ENCODE measurements at places on chromosomes 1 and 21.

- DNase-seq = no peak
These were observed 79.3 kb upstream of the LYST start for GRCh38 chr1:235945775-235946570.

- no peak for DNase-seq
These were observed 119.4 kb upstream of the F3 start for GRCh38 chr1:94660994-94661393.

GRCh38 chr1:36443297-36443696 lies 7.0 kb downstream of the OSCP1 start:
- DNase-seq = no peak

- DNase-seq = no peak
These were observed 62.1 kb downstream of the FAAP20 start for GRCh38 chr1:2132222-2133038.

- DNase-seq = no peak
These were observed 36.5 kb upstream of the CD5L start for GRCh38 chr1:157878059-157878458.

- no peak for DNase-seq
These were observed 64.8 kb upstream of the PTCH2 start for GRCh38 chr1:44907893-44908292.

DNA sequence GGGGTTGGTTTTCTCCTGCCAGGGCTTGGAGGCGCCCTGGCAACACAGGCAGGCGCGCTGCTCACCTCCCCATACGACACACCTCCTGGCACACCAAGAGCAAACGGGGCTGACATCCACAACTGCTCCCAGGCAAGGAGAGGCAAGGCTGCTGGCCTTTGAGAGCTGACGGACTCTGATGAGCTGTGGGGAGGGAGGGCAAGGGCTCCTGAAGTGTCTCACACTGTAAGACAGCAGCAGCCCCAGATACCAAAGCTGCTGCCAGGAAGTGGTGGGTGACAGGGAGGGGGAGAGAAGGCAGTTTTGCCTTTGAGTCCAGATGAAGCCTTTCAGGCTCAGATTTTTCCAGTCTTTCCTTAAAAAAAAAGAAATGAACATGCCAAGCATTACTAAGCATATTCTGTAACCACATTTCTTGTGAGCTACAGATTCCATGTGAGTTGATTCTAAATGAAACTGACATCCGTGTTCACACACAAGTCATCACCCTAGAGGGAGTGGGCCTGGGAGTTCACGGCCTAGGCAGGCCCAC lies 24.3 kb downstream of the PGBD5 start:
- no peak for DNase-seq

- DNase-seq = no peak
These were observed 35.5 kb downstream of the ILDR2 start for GRCh38 chr1:166939741-166940375.

DNA sequence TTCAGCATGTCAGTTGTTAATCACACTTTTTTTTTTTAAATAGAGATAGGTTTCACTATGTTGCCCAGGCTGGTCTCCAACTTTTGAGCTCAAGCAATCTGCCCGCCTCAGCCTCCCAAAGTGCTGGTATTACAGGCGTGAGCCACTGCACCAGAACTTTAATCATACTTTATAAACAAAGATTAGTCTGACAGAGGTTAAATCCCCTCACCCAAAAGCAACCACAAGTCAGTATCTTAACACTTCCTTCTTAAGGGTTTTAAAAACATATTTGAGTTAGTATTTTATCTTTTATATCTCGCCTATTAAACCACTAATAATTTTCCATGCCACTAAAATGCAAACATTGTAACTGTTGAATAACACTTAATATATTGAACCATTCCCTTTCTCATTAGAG lies 70.2 kb downstream of the COP1 start:
- DNase-seq = no peak

DNA sequence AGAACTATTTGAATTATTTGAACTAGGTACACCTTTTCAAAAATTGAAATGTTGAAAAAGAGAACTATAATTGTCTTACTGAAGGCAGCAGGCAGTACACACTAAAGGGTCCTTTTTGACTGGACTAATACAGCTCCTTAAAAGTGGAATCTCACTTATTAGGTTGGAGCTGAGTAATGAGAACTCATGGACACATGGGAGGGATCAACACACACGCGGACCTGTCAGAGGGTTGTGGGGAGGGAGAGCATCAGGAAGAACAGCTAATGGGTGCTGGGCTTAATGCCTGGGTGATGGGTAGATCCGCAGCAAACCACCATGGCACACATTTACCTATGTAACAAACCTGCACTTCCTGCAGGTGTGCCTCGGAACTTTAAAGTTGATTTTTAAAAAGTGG lies 145.0 kb downstream of the BRINP2 start:
- no peak for DNase-seq

- no peak for DNase-seq
These were observed 331.1 kb downstream of the PTPRC start for GRCh38 chr1:198969981-198970380.

DNA sequence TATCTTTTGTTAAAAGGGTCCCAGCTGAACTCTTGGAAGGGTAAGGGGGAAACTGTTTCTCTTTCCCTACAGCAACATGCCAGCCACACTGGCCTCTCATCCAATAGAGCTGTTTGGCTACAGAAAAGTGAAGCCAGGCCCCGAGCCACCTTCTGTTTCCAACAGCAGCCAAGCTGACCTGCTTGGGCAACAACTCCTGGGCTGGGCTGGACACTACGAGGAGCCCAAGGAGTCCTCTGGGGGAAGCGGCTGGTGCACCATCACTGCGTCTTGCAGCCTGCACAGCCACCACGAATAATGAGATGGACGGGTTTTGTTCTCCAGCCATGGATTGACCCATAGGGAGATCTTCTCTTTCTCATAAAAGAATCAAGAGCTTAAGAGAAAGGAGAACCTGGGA lies 624.9 kb downstream of the NPHP4 start:
- no peak for DNase-seq

GRCh38 chr1:203273869-203274602 lies 31.3 kb upstream of the BTG2 start:
- no peak for DNase-seq

- DNase-seq = no peak
These were observed 33.0 kb downstream of the CACHD1 start for GRCh38 chr1:64502931-64503330.

- DNase-seq = no peak
These were observed 4.9 kb upstream of the ZNF644 start for GRCh38 chr1:91026777-91027176.

DNA sequence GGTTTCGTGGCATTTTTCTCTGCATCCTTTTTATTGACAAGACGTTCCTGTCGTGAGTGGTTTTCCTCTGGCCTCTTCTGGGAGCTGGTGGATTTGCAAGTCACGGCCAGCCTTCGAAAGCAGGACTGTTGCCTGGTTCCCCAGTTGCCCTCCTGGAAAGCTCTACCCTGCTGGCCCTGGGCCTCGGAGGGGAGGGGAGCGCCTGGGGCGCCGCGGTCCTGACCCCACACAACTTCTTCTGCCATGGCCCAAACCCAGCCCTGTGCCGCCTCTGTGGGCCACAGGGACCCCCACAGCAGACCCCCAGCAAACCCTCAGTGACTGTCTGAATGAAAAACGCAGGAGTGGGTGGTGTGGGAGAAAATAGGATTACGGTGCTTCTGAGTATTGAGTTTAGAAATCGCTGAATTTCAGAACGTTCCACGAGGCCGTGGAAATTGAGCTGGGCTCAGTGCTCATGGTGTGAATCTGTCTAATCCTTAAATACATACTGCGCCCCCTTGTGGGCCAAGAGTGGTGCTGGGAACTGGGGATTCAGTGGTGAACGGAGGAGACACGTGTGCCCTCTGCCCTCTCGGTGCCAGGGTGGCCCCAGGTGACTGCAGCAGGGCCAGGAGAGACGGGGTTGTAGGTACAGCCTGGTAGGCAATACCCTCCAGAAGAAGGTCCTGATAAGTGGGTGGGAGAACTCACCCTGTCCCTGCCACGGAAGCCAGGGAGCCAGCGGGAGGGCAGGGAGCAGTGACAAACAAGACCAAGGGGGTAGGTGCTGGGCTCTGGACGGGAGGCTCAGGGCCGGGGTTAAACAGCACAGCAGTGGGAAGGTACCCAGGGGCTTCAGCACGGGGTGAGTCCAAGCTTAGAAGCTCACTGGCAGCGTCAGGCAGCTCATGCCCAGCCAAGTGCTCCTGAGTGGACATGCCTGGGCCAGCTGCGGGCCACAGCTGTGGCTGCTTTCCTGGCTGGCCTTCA lies 101.2 kb upstream of the COL6A1 start:
- DNase-seq = peak; percentile 64

- no peak for DNase-seq
These were observed 6.3 kb upstream of the ERVH48-1 start for GRCh38 chr21:42931560-42932235.

- DNase-seq = no peak
These were observed 70.8 kb upstream of the PRKACB start for GRCh38 chr1:84073266-84073665.

- DNase-seq = no peak
These were observed 7.8 kb downstream of the UBIAD1 start for GRCh38 chr1:11280719-11281376.

DNA sequence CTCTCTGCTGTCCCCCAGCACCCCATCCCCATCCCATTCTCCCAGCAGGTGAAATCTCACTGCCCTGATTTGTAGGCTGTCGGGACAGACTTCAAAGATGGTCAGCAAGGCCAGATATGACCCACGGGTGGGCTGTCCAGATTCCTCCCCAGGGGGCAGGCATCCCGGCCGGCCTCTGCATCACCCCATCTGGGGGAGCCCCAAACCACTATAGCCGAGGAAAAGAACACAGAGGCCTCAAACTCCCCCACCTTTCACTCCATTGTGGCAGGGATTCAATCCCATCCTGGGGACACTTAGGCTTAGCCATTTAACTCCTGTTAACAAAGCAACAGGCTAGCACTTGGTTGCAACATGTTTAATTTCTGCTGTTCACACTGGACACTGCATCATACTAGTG lies 8.8 kb downstream of the MUL1 start:
- DNase-seq = no peak

DNA sequence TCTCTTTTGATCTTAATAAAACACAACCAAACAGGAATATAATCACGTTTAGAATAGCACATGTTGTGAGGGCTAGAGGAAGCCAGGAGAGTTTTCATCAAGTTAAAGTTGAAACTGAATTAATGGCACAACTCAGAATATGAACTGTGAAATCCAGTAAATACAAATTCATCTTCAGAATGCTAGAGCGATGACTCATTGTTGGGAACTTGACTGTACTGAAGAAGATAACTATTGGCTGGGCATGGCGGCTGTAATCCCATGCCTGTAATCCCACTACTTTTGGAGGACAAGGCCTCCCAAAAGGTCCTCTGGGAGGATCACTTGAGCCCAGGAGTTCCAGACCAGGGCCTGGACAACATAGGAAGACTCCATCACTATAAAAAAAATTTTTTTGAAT lies 8.8 kb downstream of the SYF2 start:
- no peak for DNase-seq

DNA sequence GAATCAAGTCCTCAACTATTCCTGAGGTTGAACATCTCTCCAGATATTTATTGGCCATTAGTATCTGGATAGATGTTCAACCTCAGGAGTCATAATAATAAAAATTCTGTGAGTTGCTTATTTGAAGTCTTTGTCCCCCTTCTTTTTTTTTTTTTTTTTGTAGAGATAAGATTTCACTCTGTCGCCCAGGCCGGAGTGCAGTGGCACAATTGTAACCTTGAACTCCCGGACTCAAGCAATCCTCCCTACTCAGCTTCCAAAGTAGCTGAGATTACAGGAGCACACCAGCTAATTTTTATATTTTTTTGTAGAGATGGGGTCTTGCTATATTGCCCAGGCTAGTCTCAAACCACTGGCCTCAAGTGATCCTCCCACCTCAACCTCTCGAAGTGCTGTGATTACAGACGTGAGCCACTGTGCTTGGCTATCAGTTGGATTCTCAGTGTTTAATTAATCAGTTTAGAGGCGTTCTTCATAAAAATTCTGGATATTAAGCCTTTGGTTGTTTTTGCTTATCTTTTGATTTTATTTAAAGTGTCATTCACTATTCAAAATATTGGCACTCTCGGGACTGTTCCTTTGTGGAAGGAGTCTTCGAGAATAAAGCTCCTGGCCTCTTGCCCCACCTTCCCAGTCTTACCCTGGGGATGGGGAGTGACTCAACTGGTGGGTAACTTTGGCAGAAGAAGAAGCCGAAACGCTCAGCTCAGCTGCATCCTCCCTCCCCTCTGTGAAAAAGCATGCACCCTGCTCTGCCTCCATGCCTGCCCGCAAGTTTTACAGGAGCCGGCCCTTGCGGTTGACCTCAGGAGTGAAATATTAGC lies 11.2 kb upstream of the HYI start:
- DNase-seq = no peak

DNA sequence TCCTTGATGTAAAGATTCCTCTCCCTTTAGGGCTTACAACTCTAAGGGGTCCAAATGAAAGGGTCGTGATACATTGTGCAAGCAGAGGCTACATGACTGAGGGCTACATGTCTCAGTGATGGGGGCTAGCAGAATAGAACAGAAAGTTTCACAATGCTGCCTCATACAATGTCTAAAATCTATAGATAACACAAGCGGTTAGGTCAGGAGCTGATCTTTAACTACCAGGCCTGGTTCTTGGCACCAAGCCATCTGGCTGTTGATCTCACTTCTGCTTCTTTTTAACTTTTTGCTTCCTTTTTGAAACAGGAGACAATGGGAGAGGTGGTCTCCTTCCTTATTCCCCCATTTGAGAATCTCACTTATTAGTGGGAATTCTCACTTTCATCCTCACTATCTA lies 710.2 kb downstream of the AMY1C start:
- DNase-seq = no peak

DNA sequence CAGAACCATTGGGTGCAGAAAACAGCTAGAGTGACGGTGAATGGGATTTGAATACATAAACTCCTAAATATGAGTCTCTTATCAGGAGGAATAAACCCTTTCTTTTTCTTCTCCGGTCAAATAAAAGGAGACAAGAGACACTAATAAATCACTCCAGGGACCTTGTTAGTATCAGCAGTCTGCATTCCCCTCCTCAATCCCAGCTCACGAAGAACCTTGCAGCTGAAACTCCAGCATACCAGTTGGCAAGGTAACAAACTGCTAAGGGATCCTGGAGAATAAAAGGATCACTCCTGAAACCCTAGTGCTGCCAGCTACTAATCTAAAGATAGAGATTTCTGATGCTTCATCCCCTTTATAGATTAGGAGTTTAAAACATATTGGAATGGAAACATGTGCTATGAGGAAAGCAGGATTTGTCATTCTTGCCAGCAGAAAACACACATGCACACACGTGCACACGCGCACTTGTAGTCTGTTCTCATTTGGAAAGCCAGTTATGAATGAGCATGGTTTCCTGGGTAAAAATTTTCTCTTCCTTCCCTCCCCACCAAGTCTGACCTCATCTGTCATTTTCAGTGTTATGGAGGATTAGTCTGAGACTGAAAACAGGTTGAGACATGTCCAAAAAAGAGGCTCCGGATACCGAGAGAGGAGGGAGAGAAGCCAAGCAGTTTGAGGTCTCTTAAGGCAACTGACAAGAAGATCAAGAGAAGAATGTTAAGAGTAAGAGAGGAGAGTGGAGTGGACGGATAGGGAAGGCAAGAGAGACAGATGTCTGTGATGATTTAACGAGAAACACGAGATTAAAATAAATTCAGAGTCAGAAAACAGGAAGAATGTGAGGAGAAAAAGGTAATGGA lies 10.9 kb downstream of the IER5 start:
- DNase-seq = peak; percentile 21
